ENCODE measurements at places on chromosomes 5 and 9.

GRCh38 chr5:102893942-102894341, 138.8 kb downstream of the PAM start:
- DNase-seq = no peak

DNA sequence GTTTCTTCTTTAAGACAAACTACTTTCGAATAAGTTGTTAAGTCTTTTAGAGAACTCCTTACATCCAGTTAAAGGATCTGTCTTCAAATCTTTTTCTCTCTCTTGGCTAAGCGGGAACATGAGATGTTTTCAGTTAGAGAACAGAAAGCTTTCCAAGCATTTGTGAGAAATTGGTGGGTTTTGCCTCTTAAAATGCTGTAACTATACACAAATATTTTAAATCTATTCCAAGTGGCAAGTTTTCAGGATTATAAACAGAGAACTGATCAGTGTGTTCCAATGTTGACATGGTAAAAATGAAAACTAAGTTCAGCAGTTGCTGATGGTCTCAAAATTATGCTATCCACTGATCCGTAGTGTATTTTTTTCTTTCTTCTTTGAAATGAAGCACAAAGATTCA, 100.4 kb downstream of the EBF1 start:
- no peak for DNase-seq

GRCh38 chr5:150404941-150405816, 7.5 kb downstream of the CD74 start:
- no peak for DNase-seq

DNA sequence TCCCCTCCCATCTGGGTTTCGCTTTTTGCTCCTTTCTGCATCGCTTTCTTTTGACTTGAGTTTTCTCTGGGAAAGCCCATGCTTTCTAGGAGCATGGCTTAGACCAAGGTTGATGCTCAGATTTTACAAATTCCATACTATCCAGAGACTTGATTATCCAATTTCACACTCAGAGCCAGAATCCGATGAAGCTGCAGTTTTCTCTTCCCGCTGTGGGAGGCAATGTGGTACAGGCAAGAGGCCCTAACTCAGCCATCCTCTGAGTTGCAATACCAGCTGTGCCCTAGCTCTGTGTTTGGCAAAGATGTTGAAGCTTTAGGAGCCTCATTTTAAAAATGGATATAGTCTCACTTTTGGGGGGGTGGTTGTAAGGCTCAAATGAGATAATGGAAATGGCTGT, 85.1 kb downstream of the BRINP1 start:
- DNase-seq = no peak

DNA sequence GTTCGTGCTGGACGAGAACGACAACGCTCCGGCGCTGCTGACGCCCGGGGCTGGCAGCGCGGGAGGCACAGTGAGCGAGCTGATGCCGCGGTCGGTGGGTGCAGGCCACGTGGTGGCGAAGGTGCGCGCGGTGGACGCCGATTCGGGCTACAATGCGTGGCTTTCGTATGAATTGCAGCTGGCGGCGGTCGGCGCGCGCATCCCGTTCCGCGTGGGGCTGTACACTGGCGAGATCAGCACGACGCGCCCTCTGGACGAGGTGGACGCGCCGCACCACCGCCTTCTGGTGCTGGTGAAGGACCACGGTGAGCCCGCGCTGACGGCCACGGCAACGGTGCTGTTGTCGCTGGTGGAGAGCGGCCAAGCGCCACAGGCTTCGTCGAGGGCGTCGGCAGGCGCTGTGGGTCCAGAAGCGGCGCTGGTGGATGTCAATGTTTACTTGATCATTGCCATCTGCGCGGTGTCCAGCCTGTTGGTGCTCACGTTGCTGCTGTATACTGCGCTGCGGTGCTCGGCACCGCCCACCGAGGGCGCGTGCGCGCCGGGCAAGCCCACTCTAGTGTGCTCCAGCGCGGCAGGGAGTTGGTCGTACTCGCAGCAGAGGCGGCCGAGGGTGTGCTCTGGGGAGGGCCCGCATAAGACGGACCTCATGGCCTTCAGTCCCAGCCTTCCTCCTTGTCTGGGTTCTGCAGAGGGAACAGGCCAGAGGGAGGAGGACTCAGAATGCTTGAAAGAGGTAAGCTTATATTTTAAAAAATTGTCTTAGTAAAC, 2.2 kb downstream of the PCDHA13 start:
- peak; percentile 24 for DNase-seq

- DNase-seq = no peak
Observed at GRCh38 chr5:6206501-6206900, 171.8 kb downstream of the MED10 start.

GRCh38 chr9:115196919-115197318, 79.0 kb upstream of the TNC start:
- no peak for DNase-seq

DNA sequence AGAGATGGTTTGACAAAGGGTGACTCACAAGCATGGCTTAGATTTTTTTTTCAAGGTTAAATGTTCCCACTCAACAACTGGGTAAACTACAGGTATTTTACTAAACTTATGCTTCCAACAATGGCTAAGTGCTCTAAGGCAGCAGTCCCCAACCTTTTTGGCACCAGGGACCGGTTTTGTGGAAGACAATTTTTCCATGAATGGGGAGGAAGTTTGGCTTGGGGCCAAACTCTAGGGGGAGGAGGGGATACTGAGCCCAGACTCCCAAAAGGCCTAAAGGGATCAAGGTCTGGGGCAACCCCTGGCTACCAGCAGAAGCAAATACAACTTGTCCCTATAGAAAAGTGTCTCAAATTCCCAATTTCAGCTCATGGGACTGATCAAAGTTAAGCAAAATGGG, 32.0 kb upstream of the HSD17B3 start:
- DNase-seq = no peak

- DNase-seq = peak; percentile 73
Observed at GRCh38 chr9:2427120-2427891, 194.3 kb upstream of the VLDLR start.

DNA sequence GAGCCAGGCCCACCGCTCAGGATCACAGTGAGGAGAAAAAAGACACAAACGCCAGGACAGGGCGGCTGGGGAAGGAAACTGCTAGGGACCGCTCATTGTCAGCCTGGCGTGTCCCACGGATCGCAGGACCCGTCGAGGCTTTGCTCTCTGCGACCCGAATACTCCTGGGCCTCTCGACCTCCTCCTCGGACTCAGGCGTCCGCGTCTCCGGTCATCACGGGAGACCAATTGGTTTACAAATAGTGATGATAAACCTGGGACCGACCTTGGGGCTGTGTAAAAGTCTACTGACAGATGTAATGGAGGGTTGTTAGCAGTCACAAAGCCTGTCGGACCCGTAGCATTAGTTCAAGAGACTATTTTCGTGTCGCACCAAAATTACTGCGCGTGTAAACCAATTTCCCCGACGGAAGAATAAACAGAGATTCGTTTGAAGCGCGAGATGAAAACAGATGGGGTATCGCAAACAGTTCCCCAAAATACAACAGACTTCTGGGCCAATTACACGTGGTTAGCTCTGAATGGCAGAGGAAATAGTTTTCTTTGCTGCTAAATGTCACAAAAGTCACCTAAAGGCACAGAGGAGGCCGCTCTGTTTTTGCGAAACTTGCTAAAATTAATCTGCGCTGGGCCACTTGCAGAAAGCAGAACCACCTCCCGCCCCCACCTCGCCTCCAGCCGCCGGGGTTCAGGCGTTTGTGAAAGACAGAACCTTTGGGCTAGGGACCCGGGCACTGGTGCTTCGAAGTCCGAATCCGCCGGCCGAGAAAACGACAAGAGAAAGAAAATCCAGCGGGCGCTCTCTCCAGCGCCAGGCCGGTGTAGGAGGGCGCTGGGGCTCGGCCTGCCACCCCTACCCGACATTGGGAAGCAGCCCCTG, 67.6 kb downstream of the FOXD1 start:
- DNase-seq = no peak
